ENCODE measurements at places on chromosomes 2 and 18.

- no peak for DNase-seq
These were observed 69.8 kb upstream of the RASGRP3 start for GRCh38 chr2:33406622-33407021.

GRCh38 chr18:44778788-44779187 lies 98.1 kb downstream of the SETBP1 start:
- no peak for DNase-seq

- DNase-seq, result no peak
These were observed 1.2 kb downstream of the SLC4A10 start for GRCh38 chr2:161625314-161625919.

DNA sequence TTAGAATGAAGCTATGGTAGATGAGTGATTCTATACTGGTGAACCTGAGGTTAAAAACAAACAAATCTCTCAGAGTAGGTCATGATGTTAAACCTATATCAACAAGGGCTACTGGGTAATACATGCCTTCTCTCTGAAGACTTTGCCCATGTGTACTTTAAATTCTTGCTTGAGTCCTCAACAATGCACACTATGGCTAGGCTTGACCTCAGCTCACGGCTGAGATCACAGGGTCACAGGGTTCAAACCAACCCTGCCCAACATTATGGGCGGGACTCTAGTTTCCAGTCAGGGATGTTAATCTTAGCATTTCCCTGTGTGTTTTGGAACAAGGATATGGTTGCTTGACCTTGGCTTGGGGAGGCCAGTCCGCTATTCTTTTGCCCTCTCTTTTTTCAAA lies 7.7 kb downstream of the CD28 start:
- no peak for DNase-seq

DNA sequence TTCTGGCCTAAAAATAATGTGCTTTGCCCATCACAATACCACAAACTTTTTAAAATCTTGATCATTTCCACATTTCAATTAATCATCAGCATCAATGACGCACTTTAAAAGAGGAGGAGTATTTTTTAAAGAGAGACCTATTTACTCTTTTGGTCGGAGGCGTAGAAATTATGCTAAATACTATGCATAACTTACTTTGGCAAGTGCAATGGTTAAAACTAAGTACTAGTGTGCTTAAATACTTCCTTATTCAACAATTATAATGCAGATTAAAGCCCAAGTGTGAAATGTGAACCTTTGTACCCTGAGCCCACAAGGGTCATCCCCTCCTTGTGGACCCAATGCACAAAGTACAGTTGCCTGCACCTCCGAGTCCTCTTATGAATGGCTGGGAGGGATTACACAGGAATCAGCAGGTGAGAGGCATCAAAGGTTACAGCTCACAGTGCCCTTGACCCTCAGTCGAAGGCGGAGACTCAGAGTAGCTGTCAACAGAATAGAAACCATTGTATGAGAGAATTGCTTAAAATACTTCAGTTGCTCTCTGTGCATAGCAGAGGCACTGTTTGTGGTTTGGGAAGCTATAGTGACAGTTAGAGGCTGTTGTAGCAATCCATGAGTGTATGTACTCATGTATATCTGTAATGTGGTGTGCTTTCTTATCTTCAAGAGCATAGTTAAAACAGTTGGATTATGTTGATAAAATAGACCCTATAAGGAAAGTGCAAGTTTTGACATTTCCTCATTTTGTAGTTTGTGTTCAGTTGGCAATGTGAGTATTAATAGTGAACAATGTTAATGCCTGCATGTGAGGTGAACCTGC lies 151.7 kb upstream of the ITGA4 start:
- no peak for DNase-seq

- DNase-seq, result no peak
These were observed 53.8 kb downstream of the SUMO1 start for GRCh38 chr2:202184557-202184956.

- DNase-seq, result no peak
These were observed 182.4 kb downstream of the PTPRM start for GRCh38 chr18:7749510-7749981.

GRCh38 chr2:78928502-78928901 lies 97.0 kb upstream of the REG3G start:
- no peak for DNase-seq

GRCh38 chr2:159521272-159521671 lies 95.1 kb downstream of the BAZ2B start:
- DNase-seq, result no peak

GRCh38 chr2:141200191-141200590 lies 930.6 kb downstream of the LRP1B start:
- DNase-seq, result no peak

DNA sequence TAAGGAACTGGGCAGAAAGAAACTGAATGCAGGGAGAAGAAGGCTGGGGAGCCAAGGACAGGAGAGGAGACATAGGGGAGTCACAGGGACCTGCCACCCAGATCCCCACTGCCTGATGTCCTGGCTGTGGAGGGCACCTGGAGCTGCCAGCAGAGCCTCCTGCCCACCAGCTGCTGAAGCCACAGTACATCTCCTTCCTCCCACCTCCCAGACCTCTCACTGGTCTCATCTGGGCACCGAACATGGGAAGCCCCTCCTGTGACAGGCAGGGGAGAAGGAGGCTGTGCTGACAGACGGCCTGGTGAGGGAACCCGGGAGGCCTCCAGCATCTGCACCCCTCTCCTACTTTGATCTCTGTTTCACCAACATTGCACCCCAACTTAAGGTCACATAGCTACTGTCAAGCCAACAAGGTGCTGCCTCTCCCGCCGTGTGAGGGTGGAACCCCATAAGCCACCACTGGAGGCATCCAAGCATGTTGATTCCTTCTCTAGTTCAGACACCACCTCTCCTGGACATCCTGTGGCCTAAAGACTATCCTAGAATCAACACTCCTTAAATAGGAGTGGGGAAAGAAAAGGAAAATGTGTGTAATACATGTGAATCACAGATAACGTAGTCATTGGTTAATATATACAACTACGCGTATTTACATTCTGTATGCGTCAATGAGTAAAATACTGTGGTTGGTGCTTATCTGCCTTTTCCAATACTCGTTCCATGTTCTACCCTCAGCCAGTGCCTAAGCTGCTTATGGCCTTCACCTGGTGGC lies 3.5 kb upstream of the RNPEPL1 start:
- DNase-seq, result no peak

DNA sequence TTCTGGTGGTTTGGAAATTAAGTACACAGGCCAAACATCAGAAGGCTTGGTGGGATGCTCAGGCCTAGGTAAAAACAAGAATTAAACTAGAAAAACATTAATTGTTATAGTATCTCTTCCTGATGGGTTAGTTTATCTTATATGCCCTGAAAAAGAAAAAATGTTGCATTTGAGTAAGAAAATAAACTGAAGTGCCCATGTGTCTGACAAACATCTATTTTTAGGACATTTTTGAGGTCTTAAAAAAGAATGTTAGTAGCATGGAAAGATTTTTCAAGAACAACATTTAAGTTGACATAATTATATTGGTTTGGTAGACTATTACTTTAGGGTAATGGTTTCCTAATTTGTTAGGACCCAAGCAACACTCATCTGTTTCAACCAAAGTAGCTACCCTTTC lies 140.1 kb upstream of the RND3 start:
- no peak for DNase-seq

GRCh38 chr2:237866101-237866621 lies 6.7 kb downstream of the RAMP1 start:
- DNase-seq, result no peak

GRCh38 chr2:73112026-73112912 lies 479 bp downstream of the RAB11FIP5 start:
- no peak for DNase-seq

- DNase-seq, result no peak
These were observed 11.1 kb downstream of the TEX51 start for GRCh38 chr2:126909781-126910180.

- no peak for DNase-seq
These were observed 8.5 kb upstream of the NFATC1 start for GRCh38 chr18:79387214-79387613.

- DNase-seq, result no peak
These were observed 82.3 kb downstream of the PTH2R start for GRCh38 chr2:208488686-208489564.

- DNase-seq, result no peak
These were observed 378.4 kb upstream of the HNRNPA3 start for GRCh38 chr2:176834226-176834625.

DNA sequence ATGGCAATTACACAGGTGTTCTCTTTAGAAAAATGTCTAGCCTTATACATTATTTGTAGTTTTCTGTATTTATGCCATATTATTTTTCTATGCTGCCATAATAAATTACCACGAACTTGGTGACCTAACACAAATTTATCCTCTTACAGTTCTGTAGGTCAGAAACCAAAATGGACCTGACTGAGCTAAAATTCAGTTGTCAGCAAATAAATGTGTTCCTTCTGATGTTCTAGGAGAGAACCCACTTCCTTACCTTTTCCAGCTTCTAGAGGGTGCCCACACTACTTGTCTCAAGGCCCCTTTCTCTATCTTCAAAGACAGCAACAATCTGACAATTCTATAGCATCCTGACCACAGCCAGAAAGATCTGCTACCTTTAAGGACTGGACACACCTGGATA lies 153.5 kb downstream of the NBAS start:
- no peak for DNase-seq

GRCh38 chr18:62678847-62679485 lies 36.4 kb upstream of the PHLPP1 start:
- DNase-seq, result no peak

GRCh38 chr2:77009307-77009706 lies 512.9 kb downstream of the LRRTM4 start:
- DNase-seq, result no peak

DNA sequence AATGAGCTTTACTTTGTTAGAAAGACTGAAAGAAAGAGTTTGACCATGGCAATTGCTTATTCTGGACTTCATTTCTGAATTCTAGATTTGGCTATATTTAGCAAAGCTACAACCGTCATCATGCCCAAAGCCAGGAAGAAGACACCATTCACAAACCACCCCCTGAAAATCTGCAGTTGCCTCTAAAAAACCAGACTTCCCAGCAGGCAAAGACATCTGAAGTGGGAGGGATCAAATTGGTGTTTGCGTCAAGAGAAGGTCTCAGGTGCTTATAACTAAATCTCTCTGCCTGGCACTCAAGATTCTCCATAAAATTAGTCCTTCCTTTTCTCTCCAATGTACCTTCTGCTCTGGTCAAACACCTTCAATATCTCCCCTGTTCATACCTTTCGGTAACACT lies 5.6 kb downstream of the AAK1 start:
- no peak for DNase-seq

DNA sequence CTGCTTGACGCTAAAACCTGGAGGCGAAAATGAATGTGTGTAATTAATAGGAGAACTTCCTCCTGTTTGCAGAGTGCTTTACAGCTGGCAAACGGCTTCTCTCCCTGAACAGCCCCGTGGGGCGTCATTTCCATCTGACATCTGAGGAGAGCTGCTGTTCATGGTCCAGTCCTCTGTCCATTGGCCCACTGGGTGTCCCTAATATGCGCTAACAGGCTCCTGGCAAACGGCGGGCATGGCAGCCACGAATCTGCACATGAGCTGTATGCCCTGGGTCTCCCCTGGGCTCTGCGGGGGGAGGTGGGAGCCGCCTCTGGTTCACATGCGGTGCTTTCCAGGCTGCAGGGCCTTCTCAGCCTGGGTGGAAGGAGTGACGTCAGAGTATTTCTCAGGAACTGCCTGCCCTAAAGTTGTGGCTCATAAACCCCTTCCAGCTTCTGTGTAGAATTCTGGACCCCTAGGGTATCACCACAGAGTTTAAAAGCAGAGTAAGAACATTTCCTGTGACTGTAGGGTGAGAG lies 73.2 kb downstream of the LRRFIP1 start:
- DNase-seq, result peak; percentile 50

- no peak for DNase-seq
These were observed 508 bp upstream of the TUBA4B start for GRCh38 chr2:219252570-219252899.

DNA sequence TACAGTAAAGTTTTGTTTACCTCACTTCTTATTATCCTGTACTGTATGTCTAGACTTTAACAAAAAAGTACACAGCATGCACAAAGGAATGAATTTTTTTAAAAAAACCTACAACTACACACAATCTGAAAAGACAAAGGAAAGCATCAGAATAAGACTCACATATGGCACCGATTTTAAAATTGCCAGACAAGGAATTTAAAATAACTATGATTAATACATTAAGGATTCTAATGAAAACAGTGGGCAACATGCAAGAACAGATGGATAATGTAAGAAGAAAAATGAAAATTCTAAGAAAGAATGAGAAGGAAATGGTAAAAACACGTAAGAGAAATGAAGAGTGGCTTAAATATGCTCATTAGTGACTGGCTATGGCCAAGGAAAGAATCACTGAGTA lies 638.2 kb downstream of the FBXO15 start:
- DNase-seq, result no peak

DNA sequence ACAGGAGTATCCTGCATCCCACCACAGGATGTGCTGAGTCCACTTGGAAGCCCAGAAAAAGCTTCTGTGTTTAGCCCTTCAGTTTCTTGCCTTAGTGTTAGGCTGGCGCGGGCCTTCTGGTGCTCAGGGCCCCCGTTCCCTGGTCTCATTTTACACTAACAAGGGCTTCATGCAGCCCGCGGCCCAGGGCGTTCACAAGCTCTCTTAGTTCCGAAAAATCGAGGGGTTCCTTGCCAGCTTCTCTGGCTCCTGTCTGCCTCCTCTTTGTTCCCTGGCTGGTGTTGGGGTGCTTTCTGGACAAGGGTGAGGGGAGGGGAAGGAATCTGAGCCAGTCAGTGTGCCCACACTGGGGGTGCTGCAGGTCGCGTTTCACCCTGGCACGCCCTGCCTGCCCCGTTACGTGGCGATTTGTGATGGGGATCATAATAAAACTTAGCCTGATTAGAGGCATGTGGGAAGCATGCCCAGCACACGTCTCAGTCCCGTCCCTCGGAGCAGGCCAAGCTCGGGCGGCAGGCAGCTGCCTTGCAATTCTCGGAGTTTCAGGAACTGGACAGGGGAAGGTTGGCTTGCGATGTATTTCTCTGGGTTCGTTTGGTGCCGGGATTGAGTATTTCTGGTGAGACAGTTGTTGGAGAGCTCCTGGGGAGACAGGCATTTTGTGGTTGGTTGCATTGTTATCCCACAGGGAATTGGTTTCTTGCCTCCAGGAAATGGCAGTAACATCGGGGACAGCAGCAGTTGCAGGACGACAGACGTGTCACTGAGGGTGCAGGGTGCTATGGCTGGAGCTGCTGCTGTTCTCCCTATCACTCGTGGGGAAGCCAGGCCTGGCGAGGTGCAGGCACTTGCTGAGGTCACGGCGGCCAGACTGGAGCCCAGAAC lies 22.9 kb downstream of the SH3BP4 start:
- no peak for DNase-seq

GRCh38 chr2:121634354-121635307 lies 14.6 kb downstream of the CLASP1 start:
- DNase-seq, result no peak

DNA sequence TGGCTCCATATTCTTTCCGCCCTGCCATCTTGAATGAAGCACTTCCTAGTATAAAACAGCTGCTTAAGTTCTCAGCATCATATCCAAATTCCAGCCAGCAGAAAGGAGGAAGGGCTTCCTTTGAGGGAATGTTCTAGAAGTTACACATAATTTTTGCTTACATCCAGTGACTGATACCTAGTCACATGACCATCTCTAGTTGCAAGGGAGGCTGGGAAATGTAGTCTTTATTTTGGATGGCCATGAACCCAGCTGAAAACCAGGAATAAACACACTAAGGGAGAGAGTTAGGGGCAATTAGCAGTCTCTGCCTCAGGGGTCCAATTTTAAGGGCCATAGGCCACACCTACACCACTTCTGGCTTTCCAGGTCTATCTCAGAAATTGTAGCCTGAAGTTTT lies 57.8 kb upstream of the LMAN1 start:
- DNase-seq, result no peak

- DNase-seq, result no peak
These were observed 29.6 kb downstream of the COLEC12 start for GRCh38 chr18:470661-471501.
